ENCODE measurements at places on chromosomes 16 and 17.

DNA sequence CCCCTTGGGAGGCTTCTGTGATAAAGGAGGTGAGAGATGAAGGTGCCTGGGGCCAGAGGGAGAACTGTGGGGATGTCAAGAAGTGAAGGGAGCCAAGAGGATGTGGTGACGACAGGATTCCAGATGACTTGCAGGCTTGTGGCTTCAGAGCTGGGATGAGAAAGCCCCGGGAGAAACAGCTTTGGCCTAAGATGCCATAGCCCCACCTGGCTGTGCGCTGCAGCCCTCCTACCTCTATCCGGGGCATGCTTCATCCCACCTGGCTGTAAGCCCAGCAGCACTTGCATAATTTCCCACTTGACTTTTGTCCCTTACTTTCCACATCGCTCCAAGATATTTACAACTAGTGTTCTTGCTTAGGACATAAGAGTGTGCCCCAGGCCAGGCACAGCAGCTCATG, 29.3 kb downstream of the GINS3 start:
- no peak for DNase-seq

DNA sequence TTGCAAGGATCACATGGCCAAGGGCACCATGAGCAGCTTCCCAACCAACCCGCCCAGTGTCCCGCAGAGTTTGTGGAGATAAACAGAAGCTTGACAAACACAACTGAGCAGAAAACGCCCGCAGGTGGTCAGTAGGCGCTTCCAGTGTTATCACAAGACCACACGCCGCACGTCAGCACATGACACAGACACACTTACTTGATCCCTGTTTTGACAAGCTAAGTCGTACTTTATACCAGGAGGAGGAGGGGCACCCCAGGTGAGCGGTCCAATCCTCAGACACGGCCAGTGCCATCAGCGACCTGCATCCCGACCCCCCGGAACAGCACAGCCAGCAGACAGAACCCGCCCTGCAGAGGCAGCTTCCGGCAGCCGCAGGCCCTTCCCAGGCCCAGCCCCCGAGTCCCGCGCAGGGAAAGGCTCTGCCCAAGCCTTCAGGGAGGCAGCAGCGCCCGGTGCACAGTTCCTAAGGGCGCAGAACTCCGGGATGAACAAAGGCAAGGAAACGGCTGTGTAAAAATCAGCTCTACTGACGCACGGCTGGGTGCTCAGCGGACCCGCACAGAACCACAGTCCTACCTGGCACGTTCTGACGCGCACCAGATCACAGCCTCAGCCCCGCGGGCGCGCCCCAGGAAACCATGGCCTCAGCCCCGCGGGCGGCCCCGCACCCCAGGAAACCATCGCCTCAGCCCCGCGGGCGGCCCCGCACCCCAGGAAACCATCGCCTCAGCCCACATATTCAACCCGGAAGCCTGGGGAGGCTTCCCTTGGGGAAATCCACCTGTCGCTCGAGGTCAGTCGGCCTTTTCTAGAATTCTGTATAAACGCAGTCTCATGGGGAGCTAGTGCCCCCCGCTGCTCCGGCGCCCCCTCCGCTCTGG, 27.8 kb downstream of the AXIN1 start:
- no peak for DNase-seq

DNA sequence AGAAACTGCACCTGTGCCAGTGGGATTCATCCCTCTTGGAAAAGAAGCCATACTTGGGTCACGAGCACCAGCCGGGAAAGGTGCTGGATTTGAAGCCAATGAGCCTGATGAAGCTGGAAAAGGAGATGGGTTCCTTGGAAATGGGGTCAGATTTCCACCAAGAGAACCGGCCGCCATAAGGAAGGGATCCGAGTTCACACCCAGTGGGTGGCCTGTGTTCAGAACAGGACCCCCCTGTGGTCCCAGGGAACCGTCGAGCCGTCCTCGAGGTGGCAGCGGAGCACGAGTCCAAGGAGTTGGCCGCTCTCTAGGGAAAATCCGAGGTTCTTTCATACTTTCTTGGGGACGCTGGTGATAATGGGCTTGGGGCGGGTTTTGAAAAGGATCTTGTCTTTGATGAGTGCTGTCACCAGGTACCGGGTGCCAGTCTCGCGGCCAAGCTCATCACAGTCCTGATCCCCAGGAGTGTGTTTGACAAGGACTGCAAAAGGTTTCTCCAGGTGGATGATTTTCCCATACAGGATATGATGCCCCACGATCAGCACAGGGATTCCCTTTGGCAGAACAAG, 12.2 kb downstream of the CHTF8 start:
- no peak for DNase-seq

DNA sequence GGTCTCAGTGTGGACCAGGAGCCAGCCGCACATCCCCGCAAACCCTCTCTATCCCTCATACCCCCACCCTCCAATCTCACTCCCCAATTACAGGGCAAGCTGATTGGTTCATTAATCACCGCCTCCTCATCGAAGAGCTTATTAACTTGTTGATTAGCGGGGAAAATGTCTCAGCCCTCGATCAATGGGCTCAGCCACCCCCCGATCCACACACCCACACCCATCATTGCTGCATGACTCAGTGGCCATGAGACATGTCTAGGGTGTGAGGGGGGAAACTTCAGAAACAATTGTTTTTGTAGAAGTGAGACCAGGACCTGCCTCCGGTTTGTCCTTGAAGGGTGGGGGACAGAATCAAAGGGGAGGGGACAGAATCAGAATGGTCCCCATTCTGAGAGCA, 2.5 kb upstream of the PYY start:
- DNase-seq: no peak
